ENCODE measurements at places on chromosomes 1 and 21.
A peak's percentile ranks its signal among the peaks of the same experiment; 100 is the strongest.

DNA sequence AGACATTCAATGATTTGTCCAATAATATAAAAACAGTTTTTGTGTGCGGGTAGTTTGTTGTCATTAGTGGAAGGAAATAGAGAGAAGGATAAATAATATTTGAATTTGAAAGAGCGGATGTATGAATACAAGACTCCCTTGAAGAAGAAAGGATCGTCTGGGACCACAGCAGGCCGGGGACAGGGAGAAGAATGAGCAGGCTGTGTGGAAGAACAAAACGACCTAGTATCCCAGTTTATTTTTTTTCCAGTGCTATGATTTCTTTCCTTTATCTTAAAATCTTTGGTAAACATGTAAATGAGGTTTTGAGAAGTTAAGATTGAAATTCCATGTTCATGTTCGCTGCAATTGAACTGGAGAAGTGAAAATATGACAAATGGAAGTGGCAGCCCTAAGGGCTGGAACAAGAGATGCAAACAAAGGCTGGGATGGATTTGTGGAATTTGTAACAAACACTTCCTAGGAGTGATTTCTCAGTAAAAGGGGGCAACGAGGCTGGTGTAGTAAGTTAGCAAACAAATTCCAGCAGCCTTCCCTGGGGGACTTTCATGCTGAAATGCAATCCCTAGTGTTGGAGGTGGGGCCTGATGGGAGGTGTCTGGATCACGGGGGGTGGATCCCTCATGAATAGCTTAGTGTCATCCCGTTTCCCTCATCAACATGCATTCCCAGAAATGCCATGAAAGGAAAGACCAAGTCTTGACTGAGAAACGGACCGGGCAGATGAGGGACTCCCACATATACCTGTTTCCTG lies 10.2 kb upstream of the IFI16 start:
- peak; percentile 81 for DNase-seq

DNA sequence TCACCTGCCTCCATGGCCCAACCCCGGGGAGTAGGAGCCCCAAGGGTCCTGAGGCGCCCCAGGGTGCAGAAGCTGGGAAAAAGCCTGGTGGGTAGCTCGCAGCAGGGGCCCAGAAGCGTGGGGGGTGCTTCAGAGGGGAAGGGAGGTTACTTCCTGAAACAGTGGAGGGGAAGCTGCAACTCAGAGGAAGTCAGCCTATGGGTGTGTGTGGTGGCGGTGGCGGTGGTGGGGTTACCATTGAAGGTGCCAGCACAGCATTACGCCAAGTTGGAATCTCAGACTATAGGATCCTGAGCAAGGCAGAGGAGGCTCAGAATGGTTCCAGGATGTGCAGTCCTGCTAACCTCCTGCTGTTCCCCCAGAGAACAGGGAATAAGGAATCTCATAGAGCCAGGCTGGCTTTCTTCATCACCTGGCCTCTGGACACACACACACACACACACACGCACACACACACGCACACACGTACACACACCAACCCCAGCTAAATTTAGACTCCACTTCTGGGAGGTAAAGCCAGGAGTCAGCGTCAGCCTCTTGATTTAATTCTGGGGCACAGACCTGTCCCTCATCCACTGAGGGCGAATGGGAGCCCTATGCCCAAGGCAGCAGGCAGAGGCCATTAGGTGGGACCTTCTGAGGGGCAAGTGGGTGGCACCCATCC lies 1.3 kb downstream of the DENND4B start:
- no peak for DNase-seq

DNA sequence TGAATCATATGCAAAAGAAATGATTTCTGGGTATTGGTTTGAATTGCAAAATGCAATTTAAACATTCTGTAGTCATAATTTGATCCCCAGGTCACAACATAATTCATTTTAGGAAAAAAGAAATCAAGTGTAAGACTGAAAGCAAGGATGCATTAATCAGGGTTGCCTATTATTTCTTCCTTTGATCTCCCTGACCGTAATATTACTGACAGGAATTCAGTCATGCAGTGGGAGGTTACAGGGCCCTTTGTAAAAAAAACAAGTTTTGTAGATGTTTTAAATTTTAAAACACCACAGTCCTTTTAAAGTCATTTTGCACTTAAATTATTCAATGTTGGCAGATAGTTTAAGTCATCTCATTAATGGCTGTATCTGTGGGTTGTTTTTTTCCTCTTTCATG lies 263.0 kb upstream of the NCAM2 start:
- DNase-seq, result no peak

DNA sequence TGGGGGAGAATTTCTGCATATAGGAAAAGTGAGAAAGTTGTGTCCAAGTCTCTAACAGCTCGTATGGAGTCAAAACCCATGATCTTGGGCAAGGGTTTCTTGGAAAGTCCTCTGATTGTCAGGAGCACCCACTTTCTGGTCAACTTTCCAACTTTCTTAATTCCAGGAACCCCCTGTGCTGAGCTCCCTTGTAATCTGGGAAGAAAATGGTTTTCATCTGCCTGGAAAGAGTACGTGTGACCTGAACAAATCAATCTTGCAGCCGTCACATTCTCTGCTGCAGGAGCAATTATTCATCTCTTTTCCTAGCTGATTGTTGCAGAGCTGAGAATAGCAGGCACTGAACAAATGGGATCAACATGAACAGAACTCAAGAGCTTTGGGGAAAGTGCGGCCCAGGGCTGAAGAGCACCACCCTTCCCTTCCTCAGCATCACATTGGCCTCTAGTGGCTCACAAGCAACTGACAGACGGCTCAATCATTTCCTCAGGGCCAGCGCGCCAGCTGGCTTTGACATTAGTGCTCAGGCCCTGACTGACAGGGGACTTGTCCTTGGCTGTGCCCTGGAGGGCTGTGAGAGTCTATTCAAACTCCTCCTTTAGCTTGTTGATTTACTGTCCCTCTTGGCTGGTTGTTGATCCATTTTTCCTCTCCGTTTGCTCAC lies 295.2 kb downstream of the HLX start:
- DNase-seq, result no peak

Measured in AG04450 (cell line).